ENCODE measurements at places on chromosomes 2 and 18.

- DNase-seq = no peak
These were observed 15.5 kb downstream of the GEMIN6 start for GRCh38 chr2:38793511-38793910.

DNA sequence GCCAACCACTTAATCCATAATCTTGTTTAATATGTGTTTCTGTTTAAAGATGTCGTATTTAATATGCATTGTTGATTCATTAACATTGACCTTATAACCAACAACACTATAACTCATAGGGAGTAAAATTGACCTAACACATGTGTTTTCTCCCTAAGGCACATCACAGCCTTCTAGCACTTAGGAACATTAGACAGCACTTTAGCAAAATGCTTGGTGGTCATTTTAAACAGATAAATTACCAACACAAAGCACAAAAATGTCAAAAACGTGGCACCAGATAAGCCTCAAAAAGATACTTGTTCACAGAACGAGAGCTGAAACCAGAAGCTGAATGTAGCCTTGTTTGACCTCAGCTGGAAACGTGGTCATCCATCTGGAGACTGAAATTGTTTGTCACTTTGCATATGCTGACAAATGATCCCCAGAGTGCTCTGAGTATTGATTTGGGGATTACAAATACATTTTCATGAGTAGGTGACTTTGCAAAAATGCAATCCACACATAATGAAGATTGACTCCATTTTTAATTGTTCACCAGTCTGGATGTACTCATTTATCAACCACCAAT lies 139.2 kb downstream of the CCDC102B start:
- no peak for DNase-seq

DNA sequence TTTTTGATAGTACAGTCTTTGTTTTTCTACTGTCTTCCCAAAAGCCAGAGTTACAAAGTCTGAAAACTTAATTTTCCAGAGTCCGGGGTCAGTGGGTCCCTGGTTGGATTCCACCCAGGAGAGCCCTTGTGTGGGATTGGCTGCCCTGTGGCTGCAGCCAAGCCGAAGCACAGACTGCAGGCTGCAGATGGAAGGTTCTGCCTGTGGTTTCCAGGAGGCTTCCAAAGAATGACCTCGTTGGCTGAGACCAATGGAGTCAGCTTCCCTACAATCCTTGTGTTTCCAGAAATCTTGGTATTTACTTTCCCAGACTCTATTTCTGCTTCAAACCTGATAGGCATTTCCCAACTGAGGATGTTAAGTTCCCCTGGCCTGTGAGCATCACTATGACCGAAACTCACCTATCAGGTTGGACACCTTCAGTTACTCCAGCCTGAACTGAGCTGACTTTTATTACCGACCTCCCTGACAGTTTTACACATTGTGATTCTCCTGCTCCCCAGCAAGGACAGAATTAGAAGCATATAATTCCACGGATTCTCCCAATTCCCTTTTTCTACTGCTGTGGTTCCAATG lies 117.5 kb upstream of the CCDC68 start:
- no peak for DNase-seq

DNA sequence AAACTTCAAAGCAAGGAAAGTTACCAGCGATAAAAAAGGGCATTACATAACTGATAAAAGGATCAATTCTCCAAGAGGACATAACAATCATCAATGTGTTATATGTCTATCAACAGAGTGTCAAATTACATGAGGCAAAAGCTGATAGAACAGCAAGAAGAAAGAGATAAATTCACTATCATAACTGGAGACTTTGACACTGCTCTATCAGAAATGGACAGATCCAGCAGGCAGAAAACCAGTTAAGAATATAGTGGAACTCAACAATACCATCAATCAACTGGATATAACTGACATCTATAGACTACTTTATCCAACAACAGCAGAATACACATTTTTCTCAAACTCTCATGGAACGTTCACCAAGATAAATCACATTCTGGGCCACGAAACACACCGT lies 65.0 kb downstream of the ROCK2 start:
- no peak for DNase-seq

DNA sequence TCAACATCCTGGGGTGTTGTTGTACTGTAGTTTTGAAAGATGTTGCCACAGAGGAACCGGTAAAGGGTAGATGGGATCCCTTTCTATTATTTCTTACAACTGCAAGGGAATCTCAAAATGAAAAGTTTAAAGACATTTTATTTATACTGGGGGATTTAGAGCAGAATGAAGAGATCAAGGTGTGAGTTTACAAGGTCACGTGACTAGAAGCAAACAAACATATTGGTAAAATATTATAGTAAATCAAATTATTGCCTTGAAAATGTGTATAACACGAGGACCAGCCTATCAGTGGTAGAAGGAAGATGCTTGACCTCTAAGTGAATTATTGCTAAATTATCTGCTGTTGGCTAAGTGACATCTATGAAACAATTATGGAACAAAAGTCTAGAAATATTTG lies 97.2 kb downstream of the SMIM21 start:
- no peak for DNase-seq

All from stimulated activated CD4-positive, alpha-beta T cell treated with anti-CD3 and anti-CD28 coated beads, Interleukin-1b, Interleukin-23, amount 100 ng/mL, for 48 hours (primary cell).